ENCODE measurements at places on chromosomes 16 and 17. TPM values are rescaled to one million over a fixed set of nuclear protein-coding genes. Genes with fewer than 3 reads are reported as not detected.

GRCh38 chr16:3009568-3010390 is 2.9 kb upstream of the CLDN9 start:
- DNase-seq: no peak
- H3K27me3 ChIP-seq: peaks cover 100% of the 10 kb centered on the region
- no peak overlapping the region for H3K27ac ChIP-seq
- no peaks in the 10 kb centered on the region for H3K36me3 ChIP-seq
- no peak overlapping the region for H3K4me3 ChIP-seq

Gene SIAH1
- 11.5 TPM for total RNA-seq

DNA sequence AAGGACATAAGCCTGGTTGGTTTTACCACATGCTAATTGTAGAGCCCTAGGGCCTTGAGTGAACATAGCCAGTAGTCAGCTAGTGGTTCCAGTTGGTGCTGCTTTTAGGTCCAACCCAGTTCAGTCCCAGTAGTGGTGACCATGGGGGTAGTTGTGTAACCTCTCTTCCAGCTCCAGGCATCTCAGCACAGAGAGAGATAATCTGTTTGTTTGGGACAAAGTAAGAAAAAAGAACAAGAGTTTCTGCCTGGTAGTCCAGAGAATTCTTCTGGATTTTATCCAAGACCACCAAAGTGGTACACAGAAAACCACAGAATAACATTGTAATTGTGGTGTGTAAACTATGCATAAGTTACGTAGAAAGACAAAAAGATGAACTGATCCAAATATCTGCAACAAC is 5.2 kb upstream of the CCL13 start:
- no peak overlapping the region for H3K4me3 ChIP-seq
- H3K27ac ChIP-seq: no peak overlapping the region
- no peaks in the 10 kb centered on the region for H3K4me1 ChIP-seq
- no peaks in the 10 kb centered on the region for H3K27me3 ChIP-seq

Gene NKD1
- total RNA-seq: 1.5 TPM

Gene ENDOV
- 11.3 TPM for total RNA-seq

- DNase-seq: peak; percentile 91
- H3K4me3 ChIP-seq: peak within 1 kb of the TSS; percentile 88
- H3K27ac ChIP-seq: peak within 1 kb of the TSS; percentile 96
Measured at GRCh38 chr16:77807-78443, at the start of gene MPG. Gene MPG (plus strand): TSS chr16:78225. CDS start chr16:78310, 85 bp downstream.

GRCh38 chr17:71488851-71489250 is 632.0 kb upstream of the SOX9 start:
- H3K4me3 ChIP-seq: no peak overlapping the region
- DNase-seq: no peak
- no peaks in the 10 kb centered on the region for H3K36me3 ChIP-seq
- no peak overlapping the region for H3K27ac ChIP-seq
- no peaks in the 10 kb centered on the region for H3K4me1 ChIP-seq
- no peaks in the 10 kb centered on the region for H3K27me3 ChIP-seq

GRCh38 chr16:17211797-17212196 is 259.0 kb downstream of the XYLT1 start:
- no peaks in the 10 kb centered on the region for H3K36me3 ChIP-seq
- H3K27ac ChIP-seq: no peak overlapping the region
- DNase-seq: no peak
- no peak overlapping the region for H3K4me3 ChIP-seq
- H3K4me1 ChIP-seq: no peaks in the 10 kb centered on the region
- peaks cover 17% of the 10 kb centered on the region for H3K27me3 ChIP-seq

DNA sequence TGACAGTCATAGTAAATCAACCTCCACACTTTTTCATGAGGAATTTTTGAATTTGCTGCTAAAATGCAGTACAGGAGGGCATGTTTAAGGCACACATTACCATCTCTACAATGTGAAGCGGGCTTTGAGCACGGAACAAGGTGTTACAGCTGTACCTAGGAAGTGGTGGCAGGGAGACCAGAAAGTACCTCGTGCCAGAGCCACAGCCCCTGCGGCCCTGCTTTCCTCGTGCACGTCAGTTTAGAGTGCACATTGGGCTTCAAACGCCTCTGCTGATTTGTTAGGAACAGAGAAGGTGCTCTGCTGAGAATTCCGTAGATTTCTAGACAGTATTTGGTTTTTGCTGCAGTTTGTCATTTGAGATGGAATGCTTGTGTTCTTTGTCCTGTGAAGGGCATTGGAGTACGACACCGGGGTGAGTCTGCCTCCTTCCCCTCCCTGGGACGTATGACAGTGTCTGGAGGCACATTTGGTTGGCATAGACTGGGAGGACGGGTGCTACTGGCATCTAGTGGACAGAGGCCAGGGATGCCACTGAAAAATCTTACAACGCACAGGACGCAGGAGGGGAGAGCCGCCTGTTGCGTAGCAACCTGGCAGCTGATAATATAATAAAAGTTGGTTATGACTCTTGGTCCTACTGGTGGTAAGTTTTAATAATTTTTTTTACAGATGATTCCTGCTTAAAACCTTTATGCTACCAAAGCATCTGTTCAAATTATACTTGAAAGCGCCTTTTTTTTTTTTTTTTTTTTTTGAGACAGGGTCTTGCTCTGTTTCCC is 9.1 kb downstream of the FOXK2 start:
- H3K4me1 ChIP-seq: peaks cover 98% of the 10 kb centered on the region
- no peaks in the 10 kb centered on the region for H3K27me3 ChIP-seq
- H3K36me3 ChIP-seq: no peaks in the 10 kb centered on the region
- peak overlapping the region; percentile 90 for H3K27ac ChIP-seq

Gene CMTM2
- not detected for total RNA-seq

Gene SDK2
- total RNA-seq: 2.2 TPM

DNA sequence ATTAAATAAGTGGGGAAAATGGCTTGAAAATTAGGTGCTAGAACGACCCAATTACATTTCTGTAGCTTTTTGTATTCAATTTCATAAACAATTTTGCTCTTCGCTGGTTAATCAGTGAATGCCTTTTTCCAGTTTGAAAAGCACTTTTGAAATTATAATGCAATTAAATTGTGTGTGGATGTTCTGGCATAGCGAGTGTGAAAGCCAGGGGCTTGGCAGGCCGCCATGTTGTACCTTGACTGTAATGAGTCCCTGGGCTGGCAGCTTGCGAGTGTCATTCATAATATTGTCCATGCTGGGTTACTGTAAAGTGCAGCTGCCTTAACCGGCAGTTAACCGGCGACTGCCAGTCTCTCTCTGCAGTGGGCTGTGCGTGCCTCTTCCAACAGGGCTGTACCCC is 177.8 kb downstream of the CCDC182 start:
- H3K36me3 ChIP-seq: peaks cover 2% of the 10 kb centered on the region
- no peak overlapping the region for H3K27ac ChIP-seq
- no peak overlapping the region for H3K4me3 ChIP-seq
- H3K27me3 ChIP-seq: no peaks in the 10 kb centered on the region
- peak; percentile 40 for DNase-seq

Gene LITAFD
- not detected for total RNA-seq

GRCh38 chr16:86062271-86062965 is 163.5 kb downstream of the IRF8 start:
- H3K4me1 ChIP-seq: peaks cover 41% of the 10 kb centered on the region
- no peaks in the 10 kb centered on the region for H3K36me3 ChIP-seq
- peak overlapping the region; percentile 71 for H3K27ac ChIP-seq

DNA sequence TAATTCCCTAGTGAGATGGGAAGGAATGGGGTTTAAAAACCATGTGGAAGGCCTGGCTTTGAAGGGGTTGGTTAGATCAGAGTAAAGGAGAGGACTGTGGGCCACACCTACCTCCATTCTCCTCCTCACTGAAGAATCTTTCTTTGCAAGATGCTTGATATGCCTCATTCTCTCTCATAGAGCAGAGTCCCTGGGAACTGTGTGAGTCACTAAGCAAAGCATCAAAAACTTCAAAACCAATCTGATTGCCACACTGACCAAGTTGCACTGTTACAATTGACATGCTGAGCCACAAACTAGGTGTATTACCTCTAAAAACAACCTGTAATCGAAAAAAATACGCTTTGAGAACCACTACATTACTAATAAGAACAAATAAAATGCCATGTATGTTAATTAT is 2.0 kb downstream of the TUBD1 start:
- DNase-seq: no peak
- H3K36me3 ChIP-seq: peaks cover 21% of the 10 kb centered on the region
- H3K4me3 ChIP-seq: no peak overlapping the region
- no peak overlapping the region for H3K27ac ChIP-seq
- peaks cover 42% of the 10 kb centered on the region for H3K4me1 ChIP-seq

Gene GRIN2A
- total RNA-seq: 2.4 TPM

GRCh38 chr16:80564394-80564793 is 23.6 kb downstream of the DYNLRB2 start:
- H3K27me3 ChIP-seq: peaks cover 74% of the 10 kb centered on the region
- H3K4me1 ChIP-seq: no peaks in the 10 kb centered on the region
- no peak overlapping the region for H3K4me3 ChIP-seq
- H3K36me3 ChIP-seq: no peaks in the 10 kb centered on the region

- no peaks in the 10 kb centered on the region for H3K27me3 ChIP-seq
- peak overlapping the region; percentile 72 for H3K27ac ChIP-seq
- no peaks in the 10 kb centered on the region for H3K36me3 ChIP-seq
- DNase-seq: no peak
Measured at GRCh38 chr16:82995924-82996441, 369.2 kb downstream of the CDH13 start.

Gene SLC9A5
- 1.3 TPM for total RNA-seq

Gene EPOP
- 0.33 TPM for total RNA-seq

Gene DHRS7C
- total RNA-seq: 3.1 TPM

DNA sequence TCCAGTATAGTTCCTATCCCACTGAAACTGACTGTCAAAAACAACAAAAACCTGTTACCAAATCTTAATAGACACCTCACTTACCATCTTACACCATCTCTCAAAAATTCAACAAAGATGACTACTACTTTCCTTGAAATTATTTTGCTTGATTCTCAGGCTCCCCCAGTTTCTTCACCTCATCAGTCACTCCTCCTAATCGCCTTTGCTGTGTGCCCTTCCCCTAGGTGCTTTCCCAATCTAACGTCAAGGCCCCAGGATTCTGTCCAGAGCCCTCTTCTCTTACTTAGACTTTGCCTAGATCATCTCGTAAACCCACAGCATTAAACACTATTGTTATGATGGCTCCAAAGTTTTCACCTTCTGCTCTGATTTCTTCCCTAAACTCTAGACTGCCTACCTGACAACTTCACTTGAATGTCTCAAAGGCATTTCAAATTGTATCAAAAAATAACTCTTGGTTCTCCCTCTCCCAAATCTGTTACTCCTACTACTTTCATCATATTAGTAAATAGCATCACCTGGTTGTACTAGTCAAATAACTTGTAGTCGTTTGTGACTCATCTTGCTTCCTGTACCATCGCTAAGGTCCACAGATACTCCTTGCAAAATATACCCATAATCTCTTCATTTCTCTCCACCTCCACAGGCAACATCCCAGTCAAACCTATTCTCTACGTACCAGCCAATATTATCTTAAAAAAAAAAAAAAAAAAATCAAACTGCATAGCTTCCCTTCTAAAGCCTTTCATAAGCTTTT is 18.0 kb downstream of the C16orf87 start:
- no peaks in the 10 kb centered on the region for H3K36me3 ChIP-seq
- no peaks in the 10 kb centered on the region for H3K27me3 ChIP-seq
- no peak for DNase-seq

DNA sequence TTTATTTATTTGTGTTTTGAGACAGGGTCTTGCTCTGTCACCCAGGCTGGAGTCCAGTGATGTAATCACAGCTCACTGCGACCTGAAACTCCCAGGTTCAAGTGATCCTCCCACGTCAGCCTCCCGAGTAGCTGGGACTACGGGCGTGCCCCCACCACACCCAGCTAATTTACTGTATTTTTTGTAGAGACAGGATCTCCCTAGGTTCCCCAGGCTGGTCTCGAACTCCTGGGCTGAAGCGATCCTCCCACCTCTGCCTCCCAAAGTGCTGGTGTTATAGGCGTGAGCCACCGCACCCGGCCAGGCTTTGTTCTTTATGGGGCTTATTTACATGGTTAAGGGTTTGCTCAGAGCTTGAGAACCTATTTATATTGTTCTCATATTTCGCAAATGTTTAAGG is 5.8 kb upstream of the MEIOB start:
- no peaks in the 10 kb centered on the region for H3K36me3 ChIP-seq
- no peak overlapping the region for H3K4me3 ChIP-seq
- H3K27ac ChIP-seq: no peak overlapping the region
- DNase-seq: no peak
- peaks cover 95% of the 10 kb centered on the region for H3K27me3 ChIP-seq
- H3K4me1 ChIP-seq: no peaks in the 10 kb centered on the region

Gene CHP2
- not detected for total RNA-seq

Gene MT1M
- 3.1 TPM for total RNA-seq

GRCh38 chr16:1531638-1531910 is 1.9 kb upstream of the TMEM204 start:
- peaks cover 95% of the 10 kb centered on the region for H3K4me1 ChIP-seq
- H3K27me3 ChIP-seq: no peaks in the 10 kb centered on the region
- peak overlapping the region; percentile 98 for H3K27ac ChIP-seq
- peak overlapping the region; percentile 83 for H3K4me3 ChIP-seq
- peaks cover 11% of the 10 kb centered on the region for H3K36me3 ChIP-seq
- no peak for DNase-seq

GRCh38 chr16:28865722-28866453 is 2.2 kb downstream of the SH2B1 start:
- no peak overlapping the region for H3K4me3 ChIP-seq
- no peaks in the 10 kb centered on the region for H3K27me3 ChIP-seq
- H3K4me1 ChIP-seq: peaks cover 35% of the 10 kb centered on the region
- H3K36me3 ChIP-seq: peaks cover 39% of the 10 kb centered on the region

- peak overlapping the region; percentile 9 for H3K4me3 ChIP-seq
- peaks cover 27% of the 10 kb centered on the region for H3K4me1 ChIP-seq
- H3K36me3 ChIP-seq: peaks cover 30% of the 10 kb centered on the region
Measured at GRCh38 chr17:80891397-80892018, 100.1 kb upstream of the CHMP6 start.

Measured in left ventricle myocardium inferior (tissue), 1 donor.